CD4-positive, CD25-positive, alpha-beta regulatory T cell (primary cell): ENCODE measurements at places on chromosomes 6 and 20. TPM values are rescaled to one million over a fixed set of nuclear protein-coding genes. Genes with fewer than 3 reads are reported as not detected.
A peak's percentile ranks its signal among the peaks of the same experiment; 100 is the strongest.

CHRNA4 gene
- polyA plus RNA-seq, result not detected

WFDC12 gene
- polyA plus RNA-seq, result not detected

PGC gene
- polyA plus RNA-seq, result not detected

OLIG3 gene
- not detected for polyA plus RNA-seq

CST5 gene
- polyA plus RNA-seq, result not detected

C20orf204 gene
- 0.89 TPM for polyA plus RNA-seq

IL20RA gene
- polyA plus RNA-seq, result not detected

ARMC2 gene
- 5.7 TPM for polyA plus RNA-seq

TCF15 gene
- not detected for polyA plus RNA-seq

RIPOR3 gene
- polyA plus RNA-seq, result 1.4 TPM

SLC22A2 gene
- polyA plus RNA-seq, result not detected

NAPB gene
- 4.0 TPM for polyA plus RNA-seq

HLA-F gene
- polyA plus RNA-seq, result 302 TPM

FAM83D gene
- polyA plus RNA-seq, result 0.91 TPM

- peak; percentile 84 for DNase-seq
These were observed 53.9 kb upstream of the TAGAP start for GRCh38 chr6:159098636-159099106.

GRCh38 chr6:50591135-50591534 lies 122.2 kb upstream of the TFAP2D start:
- no peak for DNase-seq

- DNase-seq, result no peak
These were observed 74.1 kb downstream of the ADAT2 start for GRCh38 chr6:143376375-143376774.

DNA sequence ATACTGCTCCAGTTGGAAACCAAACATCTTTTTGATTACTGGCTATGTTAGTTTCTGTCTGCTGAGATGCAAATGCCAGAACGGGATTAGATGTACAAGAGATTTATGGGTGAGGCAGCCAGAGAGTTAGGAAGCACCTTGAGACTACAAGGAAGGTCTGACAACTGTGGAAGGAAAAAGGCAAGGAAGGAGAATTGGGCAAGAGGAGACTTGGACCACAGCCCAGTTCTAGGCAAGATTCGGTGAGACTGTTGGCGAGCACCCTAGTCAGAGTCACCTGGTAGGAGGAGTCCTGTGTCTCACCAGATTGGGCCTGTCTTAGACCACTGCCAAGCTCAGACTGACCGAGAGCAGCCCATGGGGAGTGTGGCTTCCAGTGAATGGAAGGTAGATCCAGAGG lies 91.8 kb upstream of the F13A1 start:
- no peak for DNase-seq

GRCh38 chr6:113903666-113904330 lies 46.7 kb downstream of the MARCKS start:
- no peak for DNase-seq

DNA sequence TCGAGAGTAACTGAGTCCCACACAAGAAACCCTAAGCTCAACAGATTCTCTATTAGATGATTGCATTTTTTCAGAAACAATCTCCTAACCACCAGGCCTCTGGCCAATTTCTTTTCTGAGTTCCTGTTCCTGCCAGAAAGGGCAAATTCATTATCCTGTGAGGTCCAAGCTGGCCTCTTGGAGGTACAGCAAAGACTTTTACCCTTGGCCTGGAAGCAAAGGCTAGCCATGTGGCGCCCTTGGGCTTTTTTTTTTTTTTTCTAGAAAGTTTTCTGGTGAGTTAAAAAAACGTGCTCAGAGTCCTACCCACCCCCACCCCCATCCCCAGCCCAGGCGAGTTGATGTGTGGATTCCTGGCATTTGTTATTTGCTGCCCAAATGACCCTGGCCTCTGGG lies 59.0 kb upstream of the EEF1A1 start:
- DNase-seq, result no peak

DNA sequence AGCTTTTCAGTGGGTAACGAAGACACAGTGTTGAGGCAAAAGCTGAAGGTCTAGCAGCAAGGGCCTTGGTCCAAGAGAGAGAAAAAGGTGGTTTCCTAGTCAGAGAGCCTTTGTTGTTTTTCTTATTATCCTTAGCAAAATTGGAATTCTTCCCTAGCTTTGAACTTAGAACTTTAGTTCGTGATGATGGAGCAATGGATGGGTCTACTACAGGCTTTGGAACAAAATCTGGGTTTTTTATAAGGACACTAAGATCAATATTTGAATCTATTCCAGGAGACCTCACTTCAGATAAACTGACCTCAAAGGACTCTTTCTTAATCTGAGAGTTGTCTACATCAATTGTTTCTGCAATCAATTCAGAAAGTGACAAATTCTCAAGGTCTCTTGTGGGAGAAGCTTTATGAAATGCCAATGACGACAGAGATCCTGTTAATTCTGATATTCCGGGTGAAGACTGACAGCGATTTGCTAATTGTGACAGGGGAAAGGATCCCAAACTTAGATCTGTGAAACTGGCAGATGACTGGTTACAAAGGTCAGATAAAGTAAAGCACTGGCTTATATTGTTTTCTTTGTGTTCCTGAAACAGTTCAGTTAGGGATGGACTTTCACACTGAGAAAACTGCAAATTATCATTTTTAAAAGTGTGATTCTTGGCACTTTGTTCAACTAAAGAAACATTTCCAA lies 17.7 kb downstream of the HBS1L start:
- no peak for DNase-seq

DNA sequence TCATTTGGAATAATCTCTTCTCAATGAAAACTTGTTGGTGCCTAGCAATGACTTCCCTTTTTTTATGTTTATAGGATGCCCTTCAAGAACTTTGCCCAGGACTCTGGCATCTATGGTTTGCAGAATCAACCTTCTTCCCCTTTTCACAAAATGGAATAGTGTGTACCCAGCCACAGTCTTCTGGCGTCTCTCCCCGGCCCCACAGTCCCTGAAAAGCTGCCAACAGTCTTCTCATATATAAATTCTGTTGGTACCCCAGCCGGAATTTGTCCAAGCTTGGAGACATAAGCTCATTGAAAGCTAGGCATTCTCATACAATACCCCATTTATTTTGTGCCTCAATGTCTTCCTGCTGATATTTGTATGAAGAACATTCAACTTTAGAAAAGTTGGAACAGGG lies 26.4 kb upstream of the MCM3 start:
- no peak for DNase-seq

DNA sequence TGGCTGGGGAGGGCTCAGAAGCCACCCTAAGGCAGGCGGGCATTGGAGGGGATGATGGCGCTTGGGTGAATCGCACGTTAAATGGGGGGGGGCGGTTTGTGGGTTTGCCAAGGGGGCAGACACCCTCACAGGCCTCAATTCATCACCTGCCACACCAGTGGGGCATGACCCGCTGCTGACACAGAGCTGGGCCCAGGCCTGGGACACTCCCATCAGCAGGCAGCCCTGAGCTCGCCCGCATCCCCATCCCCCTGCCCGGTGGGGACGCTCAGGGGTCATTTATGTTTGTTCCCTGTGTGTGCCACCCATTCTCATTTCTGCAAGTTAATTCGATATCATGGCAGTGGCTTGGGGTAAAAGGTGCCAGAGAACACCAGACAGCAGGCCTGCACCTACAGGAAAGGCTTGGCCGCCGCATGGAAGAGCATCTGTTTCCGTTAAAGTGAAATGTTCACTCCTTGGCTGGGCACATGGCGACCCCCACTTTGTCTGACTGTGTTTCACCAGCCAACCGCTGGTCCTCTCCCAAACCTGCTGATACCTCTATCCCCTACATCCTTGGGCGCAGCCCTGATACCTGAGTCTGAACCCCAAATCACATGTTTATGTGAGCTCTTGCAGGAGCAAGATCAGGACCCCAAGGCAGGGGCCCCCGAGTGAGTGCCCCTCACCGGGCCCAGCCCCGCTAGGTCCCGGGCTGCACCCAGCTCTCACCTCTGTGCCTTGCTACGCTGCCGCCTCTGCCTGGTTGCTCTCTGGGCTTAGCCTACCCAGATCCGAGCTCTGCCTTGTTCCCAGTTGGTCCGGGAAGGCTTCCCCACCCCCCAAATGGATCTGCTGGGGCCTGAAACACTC lies 248.8 kb downstream of the TAF4 start:
- DNase-seq, result no peak

DNA sequence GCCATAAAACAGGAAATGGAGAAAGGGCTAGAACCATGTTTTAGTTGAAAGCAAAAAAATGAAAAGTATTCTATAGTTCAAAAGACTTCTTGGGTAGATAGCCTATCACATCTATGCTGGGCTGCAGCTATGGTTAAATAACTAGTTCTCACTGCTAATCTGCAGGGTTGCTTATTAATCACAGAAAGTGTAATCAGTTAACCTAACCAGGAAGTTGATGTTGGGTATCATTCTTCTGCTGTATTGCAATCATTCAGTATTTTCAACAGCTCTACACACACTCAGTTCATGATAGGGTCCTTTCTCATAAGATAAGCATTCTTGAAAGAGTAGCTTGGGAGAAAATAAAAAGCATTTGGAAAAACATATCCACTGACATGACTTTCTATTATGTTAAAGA lies 135.2 kb upstream of the TCF21 start:
- no peak for DNase-seq

DNA sequence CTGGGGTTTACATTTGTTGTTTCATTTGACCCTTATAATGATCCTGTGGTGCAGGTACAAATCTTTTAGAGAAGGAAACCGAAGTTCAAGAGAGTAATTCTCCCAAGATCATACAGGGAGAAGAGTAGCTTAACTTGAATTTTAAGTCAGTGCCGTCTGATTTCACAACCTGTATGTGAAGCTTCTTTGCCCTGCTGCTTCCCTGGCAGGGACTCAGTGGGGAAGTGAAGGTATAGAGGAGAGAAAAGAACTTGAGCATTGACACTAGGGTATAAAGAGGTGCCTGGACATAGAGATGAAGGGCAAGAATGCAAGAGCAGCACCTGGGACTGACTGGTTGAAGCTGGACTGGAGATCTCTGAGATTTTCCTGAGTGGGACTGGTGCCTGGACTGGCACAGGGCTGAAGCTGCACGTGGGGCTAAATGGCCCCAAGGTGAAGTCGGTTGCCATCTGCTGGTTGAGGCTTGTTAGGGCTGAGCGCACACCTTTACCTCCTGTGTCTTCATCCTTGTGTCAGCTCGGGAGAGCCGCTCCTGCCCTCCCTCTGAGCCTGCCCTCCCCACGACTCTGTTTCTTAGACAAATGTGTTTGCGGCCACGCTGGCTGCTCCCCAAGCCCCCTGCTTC lies 41.8 kb downstream of the FARS2 start:
- DNase-seq, result peak; percentile 79

DNA sequence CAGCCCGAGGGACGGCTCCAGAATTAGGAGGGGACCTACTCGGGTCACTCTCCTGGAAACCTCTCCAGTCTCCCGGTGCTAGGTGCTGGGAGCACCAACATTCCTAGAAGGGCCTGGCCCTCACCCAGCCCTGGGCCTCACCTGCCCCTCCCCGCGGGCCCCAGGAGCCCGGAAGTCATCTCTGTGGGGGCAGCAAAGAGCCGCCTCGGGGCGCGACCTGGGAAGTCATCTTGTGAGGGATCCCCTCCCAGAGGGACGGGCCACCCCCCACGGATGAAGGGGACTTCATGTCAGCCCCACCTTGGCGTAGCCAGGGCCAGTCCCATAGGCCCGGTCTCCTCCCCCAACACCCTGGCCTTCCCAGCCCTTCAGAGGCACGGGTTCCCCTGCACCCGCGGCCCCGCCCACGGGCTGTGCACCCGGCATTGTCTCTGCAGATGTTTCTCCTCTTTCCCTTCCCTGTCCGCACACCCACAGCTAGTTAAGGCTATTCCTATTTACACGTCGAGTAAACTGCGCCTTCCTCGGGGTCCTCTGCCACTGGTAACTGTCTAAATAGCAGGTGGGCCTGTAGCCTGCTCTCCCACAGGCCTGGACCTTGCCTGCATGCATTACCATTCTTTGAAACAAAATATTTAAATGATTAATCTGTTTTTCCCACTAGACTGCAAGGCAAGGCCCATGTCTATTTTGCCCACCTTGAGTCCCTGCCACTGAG lies 896 bp upstream of the RNASET2 start:
- DNase-seq, result peak; percentile 72

GRCh38 chr6:121430514-121431460 lies 4.7 kb upstream of the GJA1 start:
- DNase-seq, result no peak

GRCh38 chr6:30344191-30344867 lies 627 bp upstream of the RPP21 start:
- no peak for DNase-seq

- DNase-seq, result no peak
These were observed 32.8 kb downstream of the TNXB start for GRCh38 chr6:32076321-32076809.

DNA sequence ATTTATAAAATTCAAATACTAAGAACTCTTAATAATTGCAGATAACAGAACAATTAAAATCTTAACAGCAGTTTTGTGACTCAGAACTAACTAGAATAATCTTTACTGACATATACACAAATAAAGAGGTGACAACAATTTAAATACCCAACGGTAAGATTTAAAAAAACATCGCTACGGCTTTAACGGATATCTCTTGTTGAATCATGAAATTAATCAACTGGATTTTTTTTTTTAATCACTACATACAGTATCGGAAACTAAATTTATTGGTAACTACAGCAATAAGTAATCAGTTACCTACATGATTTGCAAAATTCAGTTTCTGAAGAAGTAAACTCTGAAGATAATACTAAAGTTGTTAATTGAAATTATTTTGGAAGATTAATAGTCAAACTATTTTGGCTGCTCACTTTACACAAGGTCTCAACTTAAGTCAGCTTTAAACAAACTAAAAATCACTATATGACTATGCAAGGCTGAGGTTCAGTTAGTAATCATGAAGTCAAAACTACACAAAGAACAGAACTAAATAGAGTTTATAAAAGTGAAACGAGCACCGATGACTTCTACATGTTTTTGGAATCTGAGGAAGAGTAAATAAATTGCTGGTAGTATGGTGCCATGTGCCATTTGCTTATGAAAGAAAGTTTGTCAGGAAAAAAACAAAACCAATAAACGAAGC lies 128.8 kb downstream of the HUS1B start:
- peak; percentile 34 for DNase-seq

- no peak for DNase-seq
These were observed 8.8 kb upstream of the SUPT3H start for GRCh38 chr6:45386501-45386900.

- no peak for DNase-seq
These were observed 18.1 kb upstream of the SFT2D1 start for GRCh38 chr6:166360243-166361076.

DNA sequence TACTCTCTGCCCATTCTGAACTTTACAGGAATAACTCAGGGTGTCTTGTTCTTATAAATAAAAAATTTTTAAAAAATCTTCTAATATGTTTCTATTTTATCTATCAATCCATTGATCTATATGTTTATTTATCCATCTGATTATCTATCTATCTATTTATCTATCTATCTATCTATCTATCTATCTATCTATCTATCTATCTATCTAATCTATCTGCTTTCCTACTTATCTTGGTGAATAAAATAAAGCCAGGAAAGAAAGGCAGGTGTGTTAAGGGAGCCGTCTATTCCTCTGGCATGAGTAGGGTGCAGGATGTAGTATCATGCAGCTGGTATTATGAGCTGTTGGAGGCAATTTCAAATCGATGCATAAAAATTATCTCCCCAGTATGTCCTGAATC lies 153.0 kb downstream of the FOXA2 start:
- DNase-seq, result no peak

- DNase-seq, result peak; percentile 82
These were observed 74.4 kb upstream of the FOXC1 start for GRCh38 chr6:1535295-1535694.
